ENCODE measurements at places on chromosomes 7 and 10. TPM values are rescaled to one million over a fixed set of nuclear protein-coding genes. Genes with fewer than 3 reads are reported as not detected.

- DNase-seq, result no peak
These were observed 90.7 kb downstream of the TFPI2 start for GRCh38 chr7:93799750-93800357.

CLRN3 gene
- not detected for total RNA-seq

DNA sequence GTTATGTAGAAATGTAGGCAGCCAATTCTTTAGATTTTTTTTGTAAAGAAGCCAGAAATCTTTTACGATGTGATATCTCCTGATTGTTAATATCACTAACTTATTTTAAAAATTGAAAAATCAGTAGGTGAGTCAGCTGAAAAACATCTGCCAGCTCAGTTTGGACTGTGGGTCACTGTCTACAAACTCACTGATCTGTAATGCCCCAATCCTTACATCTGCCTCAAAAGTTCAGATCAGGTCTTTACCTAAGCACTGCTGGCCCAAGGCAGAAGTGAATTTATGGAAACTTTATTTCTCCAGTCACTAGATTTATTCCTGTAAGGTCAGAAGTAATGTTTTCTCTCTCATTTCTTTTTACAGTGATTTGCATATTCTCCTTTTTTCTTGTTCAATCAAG, 31.0 kb upstream of the FAM13C start:
- DNase-seq, result no peak

GRCh38 chr7:52261057-52261456, 774.4 kb upstream of the POM121L12 start:
- DNase-seq, result no peak

STK17A gene
- total RNA-seq, result 301 TPM

- DNase-seq, result no peak
These were observed 228.1 kb downstream of the FZD1 start for GRCh38 chr7:91492317-91492716.

DNA sequence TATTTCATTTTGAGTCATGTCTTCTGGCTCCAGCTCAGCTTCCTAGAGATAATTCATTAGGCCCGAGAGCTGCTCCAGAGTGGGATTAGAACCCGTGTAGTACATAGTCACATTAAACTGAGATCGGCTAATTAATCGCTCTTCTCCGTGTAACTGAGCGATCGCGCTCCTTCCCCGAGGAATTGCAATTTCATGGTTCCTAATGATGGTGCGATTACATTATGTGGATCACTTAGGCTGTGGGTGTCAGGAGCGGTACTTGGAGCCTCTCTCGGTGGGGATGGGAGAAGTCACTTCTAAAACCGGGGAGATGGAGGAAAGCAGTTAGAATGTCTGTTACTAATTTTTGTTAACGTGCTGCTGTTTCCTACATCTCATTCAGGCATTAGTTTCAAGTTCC, 123.0 kb upstream of the TCF7L2 start:
- DNase-seq, result no peak

CXCL12 gene
- total RNA-seq, result not detected

- DNase-seq, result no peak
These were observed 135.4 kb upstream of the KMT2E start for GRCh38 chr7:104878577-104878976.

DNA sequence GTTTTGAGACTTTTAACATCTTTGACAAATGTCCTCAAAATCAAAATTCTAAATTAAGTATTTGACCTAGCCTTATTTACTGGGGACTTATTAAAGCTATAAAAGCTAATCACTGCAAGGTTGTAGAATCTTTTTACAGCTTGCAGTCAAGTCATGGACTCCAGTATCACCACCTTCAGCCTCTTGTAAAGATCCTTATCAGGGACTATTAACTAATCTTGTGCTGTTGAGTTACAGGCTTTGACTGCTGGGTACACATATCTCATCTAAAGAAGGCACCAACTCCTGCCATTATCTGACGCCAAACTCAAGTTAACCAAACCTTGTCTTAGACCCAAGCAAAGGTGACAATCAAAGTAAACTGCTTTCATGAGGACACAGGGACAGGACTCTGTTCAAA, 621.0 kb upstream of the IGFBP3 start:
- DNase-seq, result no peak

GRCh38 chr7:121909716-121910345, 36.9 kb downstream of the PTPRZ1 start:
- DNase-seq, result no peak

CD36 gene
- 0.38 TPM for total RNA-seq

SPDYE11 gene
- not detected for total RNA-seq

DNA sequence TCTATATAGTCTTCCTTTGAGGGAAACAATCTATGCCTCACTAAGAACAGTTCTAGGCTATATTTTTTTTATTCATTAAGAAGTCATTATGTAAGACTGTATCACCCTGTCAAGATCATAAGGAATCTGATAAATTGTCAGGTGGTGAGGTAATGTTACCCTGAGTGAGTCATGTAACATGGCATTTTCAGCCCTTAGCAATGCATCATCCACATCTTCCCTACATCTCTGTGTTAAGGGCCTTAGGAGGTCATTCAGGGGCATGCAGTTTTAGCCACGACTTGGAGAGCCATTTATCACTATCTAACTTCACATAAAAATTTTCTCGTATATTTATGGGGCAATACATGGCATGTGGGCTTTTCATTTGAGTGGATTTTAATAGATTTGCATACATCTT, 924.5 kb upstream of the MBL2 start:
- DNase-seq, result no peak

LOXL4 gene
- 0.08 TPM for total RNA-seq

- no peak for DNase-seq
These were observed 1.4 kb downstream of the WNT16 start for GRCh38 chr7:121330053-121330833.

DNA sequence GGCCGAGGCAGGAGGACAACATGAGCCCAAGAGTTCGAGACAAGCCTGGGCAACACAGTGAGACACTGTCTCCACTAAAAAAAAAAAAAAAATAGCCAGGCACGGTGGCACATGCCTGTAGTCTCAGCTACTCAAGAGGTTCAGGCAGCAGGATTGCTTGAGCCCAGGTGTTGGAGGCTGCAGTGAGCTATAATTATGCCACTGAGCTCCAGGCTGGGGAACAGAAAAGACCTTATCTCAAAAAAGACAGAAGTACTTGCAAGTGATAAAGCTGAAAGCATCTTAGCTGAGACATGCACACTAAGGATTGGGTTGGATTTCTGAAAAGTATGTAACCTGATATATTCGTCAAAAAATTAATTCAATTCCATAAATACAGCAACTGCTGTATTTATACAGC, 68.4 kb downstream of the PPP1R3C start:
- no peak for DNase-seq

Data from CD8-positive, alpha-beta T cell (primary cell).